ENCODE measurements at places on chromosomes 7 and 10.

GRCh38 chr10:89206402-89207180, 526 bp downstream of the CH25H start:
- no peak for DNase-seq

GRCh38 chr7:23369100-23369499, 70.0 kb downstream of the MALSU1 start:
- DNase-seq: no peak

- DNase-seq: no peak
Measured at GRCh38 chr10:103763374-103764202, 91.8 kb downstream of the SH3PXD2A start.

DNA sequence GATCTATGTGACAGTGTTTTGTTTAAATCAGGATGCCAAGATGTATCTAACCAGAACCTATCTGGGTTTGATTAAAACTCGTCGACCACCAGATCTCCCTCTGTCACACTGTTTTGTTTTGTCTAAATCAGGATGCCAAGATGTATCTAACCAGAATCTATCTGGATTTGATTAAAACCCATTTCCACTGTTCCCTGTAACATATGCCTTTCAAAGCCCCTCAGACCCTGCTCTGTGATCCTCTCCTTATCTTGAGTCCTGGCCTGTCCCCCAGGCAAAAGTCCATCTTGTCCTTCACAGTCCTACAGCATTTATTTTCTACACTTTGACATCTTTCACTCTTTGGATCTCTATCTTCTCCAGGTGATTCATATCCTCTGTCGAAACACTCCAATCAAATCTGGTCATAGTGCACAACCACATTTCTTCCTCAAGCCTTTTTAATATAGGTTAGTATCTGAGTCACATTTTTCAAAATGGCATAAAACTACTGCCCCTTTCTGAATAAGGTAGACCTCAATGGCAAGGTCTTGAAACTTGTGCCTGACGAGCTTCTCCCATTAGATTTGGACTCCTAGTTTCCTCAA, 32.5 kb downstream of the ERLIN1 start:
- no peak for DNase-seq

DNA sequence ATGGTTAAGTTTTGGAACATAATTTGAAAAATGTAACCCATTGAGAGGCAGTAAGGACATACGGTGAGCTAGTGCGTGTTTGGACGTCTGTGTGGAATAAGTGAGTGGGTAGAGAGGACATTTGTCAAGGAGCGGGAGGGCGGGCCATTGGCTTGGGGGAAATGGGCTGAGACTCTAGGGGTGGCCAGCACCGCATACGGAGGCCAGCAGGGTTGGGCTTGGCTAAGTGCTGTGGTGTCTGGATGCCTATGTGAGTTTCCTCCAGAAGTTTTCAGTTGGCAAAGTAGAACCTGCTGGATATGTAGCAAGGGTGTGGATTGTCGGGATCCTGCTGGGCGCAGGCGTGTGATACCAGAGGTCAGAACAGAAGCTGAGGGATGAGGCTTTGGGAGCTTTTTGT, 103.0 kb downstream of the TCF7L2 start:
- DNase-seq: no peak

DNA sequence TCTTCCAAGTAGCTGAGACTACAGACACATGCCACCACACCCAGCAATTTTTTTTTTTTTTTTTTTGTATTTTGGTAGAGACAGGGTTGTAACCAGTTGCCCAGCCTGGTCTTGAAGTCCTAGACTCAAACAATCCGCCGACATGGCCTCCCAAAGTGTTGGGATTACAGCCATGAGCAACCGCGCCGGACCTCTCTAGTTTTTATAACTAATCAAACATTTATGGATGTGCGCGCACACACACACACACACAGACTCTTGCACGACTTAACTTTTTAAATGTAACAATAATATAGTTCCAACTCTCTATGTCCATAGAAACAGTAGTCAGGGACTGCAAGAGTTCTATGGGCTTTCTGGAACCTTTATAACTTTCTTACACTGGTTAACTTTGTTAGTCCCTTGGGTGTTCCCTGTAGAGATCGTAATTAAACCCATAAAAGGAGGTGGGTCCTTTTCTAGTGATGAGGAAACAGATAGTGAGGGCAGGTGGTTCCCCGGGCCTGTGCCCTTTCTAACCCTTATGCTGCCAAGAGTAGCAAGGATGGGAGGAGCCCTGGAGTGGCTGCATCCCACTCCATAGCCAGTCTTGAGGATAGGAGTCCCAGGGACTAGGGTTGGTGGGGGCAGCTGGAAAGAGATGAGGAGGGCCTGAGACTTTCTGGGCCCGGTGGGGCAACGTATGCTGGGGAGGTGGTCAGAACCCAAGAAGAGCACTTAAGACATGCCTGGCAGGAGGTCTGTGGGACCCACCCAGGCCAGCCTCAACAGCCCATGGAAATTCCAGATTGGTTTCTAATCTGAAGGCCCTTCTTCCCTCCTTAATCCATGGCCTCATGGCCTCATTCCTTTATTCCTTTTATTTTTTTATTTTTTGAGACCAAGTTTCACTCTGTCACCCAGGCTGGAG, 8.6 kb downstream of the MARVELD1 start:
- no peak for DNase-seq

DNA sequence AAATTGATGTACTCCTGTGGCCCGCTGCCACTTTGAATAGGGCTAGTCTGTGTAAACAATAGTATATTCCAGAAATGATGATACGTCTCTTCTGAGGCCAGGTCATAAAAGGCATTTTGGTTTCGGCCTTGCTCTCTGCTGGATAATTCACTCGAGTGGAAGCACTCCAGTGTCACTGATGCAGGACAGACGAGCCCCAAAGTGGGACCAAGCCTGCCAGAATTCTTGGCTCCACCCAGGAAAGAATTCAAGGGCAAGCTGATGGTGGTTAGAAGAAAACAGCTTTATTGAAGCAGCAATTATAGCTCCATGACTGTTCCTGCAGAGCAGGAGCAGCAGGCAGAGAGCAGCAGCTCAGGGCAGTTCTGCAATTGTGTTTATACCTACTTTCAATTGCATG, 717.6 kb downstream of the GRM8 start:
- DNase-seq: no peak

- DNase-seq: no peak
Measured at GRCh38 chr7:107043491-107043890, 1.0 kb upstream of the PRKAR2B start.

DNA sequence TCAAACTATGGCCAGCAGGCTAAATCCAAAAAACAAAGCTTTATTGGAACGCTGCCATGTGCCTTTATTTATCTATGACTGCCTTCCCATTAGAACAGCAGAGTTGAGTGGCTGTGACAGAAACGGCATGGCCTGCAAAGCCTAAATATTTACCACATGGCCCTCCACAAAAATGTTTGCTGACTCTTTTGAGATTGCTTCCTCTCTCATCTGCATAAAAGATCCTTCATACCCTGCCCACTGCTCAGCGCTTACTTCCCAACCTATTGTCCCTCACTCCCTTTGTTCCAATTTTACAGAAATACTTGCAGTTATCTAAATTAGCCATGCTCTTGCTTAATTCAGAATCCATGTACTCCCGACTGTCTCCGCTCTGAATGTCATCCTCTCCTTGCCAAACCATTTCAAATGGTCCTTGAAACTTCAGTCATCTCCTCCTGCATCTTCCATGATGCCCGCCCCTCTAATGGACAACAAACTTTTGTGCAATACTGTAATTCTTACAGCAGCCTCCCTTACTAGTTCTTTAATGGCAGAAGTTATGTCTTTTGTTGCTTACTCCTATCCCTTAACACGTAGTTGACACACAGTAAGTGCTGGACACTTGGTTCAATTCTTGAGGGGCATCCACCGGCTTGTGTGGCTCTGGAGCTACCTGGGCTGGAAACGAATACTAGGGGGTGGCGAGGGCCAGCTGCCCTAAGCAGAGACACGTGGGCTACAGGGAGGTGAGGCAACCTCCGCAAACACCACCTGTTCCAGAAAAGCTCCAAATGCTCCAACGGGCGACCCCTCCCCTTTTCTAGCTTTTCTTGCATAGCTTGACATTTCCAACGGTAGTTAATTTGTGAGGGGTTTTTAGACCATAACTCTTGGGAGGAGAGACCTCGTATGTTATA, 832 bp downstream of the XRCC2 start:
- DNase-seq: no peak

DNA sequence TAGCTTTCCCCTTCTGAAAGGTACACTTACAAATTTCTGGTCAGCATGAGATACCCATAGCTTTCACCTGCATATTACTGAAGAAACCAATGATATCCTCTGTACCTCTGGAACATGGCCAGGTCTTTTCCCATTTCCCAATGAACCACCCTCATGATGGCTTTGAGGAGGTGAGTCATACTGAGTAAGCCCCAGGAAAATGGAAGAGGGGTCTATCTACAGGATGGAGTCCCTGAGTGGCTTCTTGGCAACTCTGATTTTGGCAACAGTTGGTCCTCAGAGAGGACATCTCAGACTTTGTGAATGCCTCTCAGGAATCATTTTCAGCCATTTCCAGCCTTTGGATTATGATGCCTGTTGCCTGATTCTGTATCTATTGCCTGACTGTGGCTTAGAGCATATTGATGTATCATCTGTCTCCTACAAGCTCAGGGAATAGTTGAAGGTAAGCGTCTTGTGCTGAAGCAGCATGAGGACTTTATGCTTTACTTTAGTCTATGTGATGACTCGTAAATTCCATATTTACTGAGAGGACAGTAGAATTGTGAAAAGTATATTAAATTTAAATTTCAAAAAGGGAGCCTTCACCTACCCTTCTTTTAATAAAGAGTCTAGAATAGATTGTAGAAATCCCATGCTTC, 84.7 kb upstream of the DKK1 start:
- DNase-seq: no peak

GRCh38 chr7:98562871-98563495, 54.1 kb upstream of the NPTX2 start:
- no peak for DNase-seq

GRCh38 chr10:64658528-64658927, 1137.3 kb downstream of the REEP3 start:
- DNase-seq: no peak

DNA sequence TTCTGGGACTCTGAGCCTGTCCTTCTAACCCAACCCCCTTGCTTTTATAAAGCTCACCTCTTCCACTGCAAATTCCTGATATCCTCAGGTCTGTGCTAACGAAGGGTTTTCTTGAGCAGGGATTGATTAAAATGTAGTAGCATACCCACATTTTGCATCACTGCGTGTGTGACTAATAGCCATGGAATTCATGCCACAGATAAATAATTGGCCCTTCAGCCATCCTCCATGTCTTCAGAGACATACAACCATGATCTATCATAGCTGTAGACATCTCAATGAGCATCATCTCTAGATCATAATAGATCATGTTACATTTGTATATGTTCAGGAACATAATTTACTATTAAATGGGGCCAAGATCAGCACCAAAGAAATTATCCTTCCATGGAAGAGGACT, 990.3 kb downstream of the KCNMA1 start:
- DNase-seq: no peak

- no peak for DNase-seq
Measured at GRCh38 chr10:51786684-51787035, 87.3 kb upstream of the CSTF2T start.

- DNase-seq: no peak
Measured at GRCh38 chr7:37062560-37062859, 338.2 kb upstream of the AOAH start.

DNA sequence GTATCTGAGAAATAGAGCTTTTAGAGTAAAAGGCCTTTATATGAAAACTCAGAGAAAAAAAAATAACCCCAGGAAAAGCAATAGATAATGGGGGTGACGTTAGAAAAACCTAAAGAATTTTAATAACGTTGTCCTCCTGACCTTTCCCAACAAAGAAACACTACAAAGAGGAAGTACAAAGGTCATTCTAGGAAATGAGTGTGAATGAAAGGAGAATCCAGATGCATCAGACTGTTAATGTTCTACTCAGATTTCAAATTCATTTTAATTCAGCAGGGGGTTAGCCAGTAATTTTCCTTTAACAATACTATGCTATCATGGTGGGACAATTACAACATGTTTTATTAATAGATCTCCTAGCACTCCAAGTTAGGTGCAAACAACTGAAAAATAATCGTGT, 73.8 kb upstream of the CDK1 start:
- DNase-seq: no peak

GRCh38 chr7:99313204-99313573, 12.5 kb upstream of the ARPC1A start:
- no peak for DNase-seq

- DNase-seq: no peak
Measured at GRCh38 chr10:86823565-86823964, 67.1 kb downstream of the BMPR1A start.

DNA sequence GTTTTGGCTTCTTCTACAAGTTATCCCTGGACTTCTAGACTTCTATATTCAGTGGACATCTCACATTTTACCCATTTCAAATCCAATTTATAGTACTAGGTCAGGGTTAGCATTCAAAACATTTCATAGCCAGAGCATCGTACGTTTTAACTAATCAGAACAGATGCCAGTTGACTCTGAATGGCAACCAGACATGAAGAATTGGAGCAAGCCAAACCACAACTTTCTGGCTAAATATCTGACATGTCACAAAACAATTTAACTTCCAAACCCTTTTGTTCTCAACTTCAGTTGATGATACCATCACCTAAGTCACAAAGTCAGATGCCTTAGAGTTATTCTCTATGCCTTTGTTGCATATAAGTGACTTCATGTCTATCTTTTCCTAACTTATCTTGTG, 1105.7 kb downstream of the XPNPEP1 start:
- DNase-seq: no peak

GRCh38 chr10:58746474-58747185, 234.0 kb downstream of the BICC1 start:
- DNase-seq: no peak

DNA sequence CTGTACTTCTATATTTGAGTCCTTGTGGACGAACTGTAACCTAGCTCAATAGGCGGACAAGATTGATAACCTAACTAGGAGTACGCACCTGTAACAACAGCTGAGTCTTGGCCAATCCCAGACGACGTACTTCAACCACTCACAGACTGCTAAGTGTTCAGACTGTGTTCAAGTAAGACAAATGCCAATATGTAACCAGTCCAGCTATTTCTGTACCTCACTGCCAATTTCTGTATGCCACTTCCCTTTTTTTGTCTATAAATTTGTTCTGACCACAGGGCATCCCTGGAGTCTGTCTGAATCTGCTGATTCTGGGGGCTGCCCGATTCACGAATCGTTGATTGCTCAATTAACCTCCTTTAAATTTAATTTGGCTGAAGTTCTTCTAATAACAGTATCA, 32.2 kb downstream of the HACD1 start:
- DNase-seq: no peak

DNA sequence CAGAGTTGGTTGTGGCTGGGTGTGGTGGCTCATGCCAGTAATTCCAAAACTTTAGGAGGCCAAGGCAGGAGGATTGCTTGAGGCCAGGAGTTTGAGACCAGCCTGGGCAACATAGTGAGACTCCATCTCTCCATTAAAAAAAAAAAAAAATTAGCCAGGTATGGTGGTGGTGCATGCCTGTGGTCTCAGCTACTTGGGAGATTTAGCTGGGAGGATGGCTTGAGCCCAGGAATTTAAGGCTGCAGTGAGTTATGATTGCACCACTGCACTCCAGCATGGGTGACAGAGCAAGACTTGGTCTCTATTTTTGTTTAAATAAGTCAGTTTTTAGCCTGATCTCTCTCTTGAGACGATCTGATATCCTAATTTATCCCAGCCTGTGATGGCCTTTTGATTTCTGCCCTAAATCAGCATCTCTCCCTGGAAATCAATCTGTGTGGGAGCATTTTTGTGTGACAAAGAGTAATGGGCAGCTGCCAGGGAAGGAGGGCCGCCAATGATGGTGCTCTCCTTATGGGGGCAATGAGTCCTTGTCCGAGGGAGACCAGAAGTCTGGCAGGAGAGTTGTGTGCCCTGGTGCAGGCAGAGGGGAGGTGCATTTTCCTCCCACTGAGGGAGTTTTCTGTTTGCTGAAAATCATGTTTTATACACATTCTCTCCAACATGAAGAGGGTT, 111.0 kb downstream of the NRP1 start:
- no peak for DNase-seq

Data from stimulated activated CD8-positive, alpha-beta memory T cell treated with anti-CD3 and anti-CD28 coated beads, Interleukin-4, amount 100 ng/mL, for 24 hours (primary cell).